WERI-Rb-1 (cell line): ENCODE measurements at places on chromosomes 11 and 22.

GRCh38 chr11:75659836-75660235, 9.0 kb downstream of the MAP6 start:
- no peak for DNase-seq

- DNase-seq, result no peak
These were observed 57.1 kb downstream of the FAM181B start for GRCh38 chr11:82676483-82677094.

GRCh38 chr11:88169471-88169870, 5.8 kb downstream of the RAB38 start:
- DNase-seq, result no peak

DNA sequence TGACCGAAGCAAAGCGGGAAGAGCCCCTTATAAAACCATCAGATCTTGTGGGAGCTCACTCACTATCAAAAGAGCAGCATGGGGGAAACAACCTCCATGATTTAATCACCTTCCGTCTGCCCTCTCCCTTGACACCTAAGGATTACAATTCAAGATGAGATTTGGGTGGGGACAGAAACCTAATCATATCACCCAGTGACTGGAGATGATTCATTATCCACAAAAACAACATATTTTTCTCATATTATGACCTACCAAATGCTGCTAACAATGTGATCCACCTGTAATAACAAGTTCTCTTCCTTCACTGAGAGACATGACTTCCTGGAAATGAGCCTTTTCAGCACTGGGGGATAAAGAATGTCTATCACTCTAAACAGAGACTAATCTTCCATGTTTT, 23.4 kb upstream of the HEPHL1 start:
- no peak for DNase-seq
